ENCODE measurements at places on chromosomes 5 and 9. TPM values are rescaled to one million over a fixed set of nuclear protein-coding genes. Genes with fewer than 3 reads are reported as not detected.

DNA sequence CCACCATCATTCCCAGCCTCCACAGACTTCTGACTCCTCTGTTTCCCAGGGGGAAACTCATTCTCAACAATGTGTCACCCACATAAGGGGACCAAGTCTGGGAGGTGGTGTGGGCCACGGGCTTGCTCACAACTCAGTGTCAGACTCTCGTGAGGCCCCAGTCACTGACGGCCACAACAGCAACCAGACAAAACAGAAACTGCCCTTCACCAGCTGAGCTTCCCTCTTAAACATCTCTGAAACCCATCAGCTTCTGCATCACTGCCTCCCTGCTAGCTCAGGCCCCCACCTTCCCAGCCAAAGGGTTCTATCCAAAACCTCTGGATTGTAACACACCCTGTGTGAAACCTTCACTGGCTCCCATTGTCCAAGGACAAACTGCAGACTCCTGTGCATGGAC, 273.4 kb downstream of the CDK5RAP2 start:
- no peak for DNase-seq

DNA sequence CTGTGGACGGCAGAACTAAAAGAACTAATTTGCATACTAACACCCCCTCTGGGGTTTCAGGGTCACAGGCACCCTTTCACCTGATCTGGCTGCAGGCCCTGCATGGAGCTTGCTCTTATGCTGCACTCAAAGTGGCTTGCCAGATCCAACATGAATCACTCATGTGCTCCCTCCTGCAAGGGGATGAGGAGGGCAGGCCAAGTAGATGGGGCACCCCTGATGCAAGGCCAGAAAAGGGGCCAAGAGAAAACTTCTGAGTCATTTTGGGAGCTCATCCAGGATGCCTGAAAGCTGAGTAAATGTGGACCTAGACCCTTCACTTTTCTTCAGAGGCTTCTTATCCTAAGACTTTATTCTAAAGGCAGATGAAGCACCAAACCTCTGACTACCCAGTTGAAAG, 558.5 kb upstream of the PTGER4 start:
- no peak for DNase-seq

The RALGPS1 gene
- 11.4 TPM for total RNA-seq

GRCh38 chr5:174567506-174568141, 156.8 kb upstream of the MSX2 start:
- DNase-seq, result no peak

DNA sequence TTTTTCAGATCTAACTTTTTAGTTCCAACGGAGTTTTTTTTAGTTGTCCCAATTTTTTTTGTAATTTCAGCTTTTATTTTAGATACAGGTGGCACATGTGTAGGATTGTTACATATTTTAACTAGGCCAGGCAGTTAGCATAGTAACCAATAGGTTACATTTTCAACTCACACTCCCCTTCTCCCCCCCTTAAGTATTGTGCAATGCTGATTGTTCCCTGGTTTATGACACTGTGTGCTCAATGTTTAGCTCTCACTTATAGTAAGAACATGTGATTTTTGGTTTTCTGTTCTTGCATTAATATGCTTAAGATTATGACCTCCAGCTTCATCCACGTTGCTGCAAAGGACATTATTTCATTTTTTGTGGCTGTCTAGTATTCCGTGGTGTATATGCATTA, 503.2 kb downstream of the CDH9 start:
- no peak for DNase-seq

GRCh38 chr5:57429513-57430120, 53.0 kb downstream of the ACTBL2 start:
- no peak for DNase-seq

The PHF24 gene
- 0.68 TPM for total RNA-seq

- DNase-seq, result no peak
Observed at GRCh38 chr5:51881901-51882300, 498.7 kb downstream of the ISL1 start.

DNA sequence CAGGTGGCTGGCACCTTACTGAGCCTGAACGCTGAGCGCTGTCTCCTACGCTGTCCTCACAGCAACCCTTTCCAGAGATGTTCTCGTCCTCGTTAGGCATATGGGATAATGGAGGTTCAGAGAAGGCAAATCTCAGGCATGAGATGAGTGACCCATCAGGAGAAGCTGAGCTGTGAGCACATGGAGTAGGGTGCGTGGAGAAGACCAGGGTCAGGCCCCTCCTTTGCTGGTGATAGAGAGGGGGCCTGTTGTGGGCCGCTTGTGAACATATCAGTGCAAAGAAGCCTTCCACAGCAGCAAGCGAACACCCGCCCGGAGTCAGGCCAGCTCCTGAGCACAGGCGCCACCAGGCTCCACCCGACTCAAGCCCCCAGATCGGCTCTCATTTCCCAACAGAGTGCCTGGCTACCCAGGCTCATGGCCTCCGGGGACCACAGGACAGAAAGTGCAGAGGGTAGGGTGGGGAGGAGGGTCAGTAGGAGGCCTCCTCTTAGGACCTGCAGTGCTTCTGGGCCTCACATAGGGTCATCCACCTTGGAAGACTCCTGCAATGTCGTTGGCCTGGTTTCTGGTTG, 15.0 kb upstream of the TIFAB start:
- DNase-seq, result peak; percentile 57

The SCGB3A2 gene
- total RNA-seq, result not detected

The CCDC183 gene
- total RNA-seq, result 1.1 TPM

The OBP2B gene
- not detected for total RNA-seq

GRCh38 chr5:139709582-139710318, 61.6 kb downstream of the CXXC5 start:
- DNase-seq, result no peak
